Fibroblast of skin of right biceps (primary cell): ENCODE measurements at places on chromosomes 3 and 15.

GRCh38 chr15:78437762-78438618, at the start of gene IREB2:
Gene IREB2, plus strand, starts transcription at chr15:78438216. Its CDS starts 122 bp downstream, at chr15:78438338.
- DNase-seq = peak; percentile 99

DNA sequence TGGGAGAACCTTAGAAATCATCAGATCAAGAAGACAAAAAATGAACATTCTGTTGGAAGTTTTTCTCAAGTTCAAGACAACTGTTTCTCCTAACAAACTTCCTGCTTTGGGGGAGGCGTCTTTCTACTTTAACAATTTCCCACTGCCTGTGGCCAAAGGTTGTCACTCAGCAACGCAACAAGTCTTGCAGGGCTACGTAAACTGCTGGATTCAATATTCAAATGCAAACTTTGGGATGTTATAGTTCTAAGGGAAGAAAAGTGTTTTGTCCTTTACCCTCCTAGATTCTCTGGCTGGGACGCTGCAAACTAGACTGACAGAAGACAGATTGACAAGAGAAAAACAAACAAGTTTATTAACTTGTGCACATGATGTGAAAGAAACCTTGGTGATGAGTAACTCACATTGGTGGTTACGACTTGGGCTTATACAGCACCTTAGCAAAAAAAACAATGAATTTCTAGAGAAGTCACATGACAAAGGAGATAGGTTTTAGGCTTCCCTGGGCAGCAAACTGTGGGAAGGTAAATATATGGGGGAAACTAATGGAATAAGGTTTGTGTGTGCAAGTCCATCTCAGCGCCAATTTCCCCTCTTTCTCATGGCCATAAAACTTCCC, 34.0 kb upstream of the ARPIN start:
- no peak for DNase-seq

DNA sequence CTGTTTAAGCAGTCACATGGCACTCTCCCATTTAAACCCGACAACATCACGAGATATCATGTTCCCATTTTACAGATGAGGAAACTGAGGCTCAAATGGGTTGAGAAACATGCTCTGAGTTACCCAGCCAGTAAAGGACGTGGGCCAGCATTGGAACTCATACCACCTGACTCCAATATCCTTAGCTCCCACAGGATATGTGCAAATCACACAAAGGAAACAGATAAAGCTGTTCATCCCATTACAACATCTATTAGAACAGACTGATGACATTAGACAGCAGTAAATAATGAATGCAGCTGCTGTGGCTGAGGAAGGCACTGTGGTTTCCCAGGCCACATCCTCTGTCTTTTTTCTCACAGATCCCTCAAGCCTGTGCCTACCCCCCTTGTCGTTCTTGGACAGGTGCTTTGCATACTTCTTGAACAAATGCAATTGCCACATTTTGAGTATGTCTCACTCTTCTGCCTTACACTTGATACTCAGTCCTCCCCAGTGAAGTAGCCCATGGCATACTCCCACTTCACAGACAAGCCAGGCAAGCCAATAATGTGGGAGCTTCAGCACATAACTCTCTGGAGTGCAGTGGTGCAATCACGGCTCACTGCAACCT, 17.7 kb downstream of the FRMD4B start:
- DNase-seq = peak; percentile 16

- DNase-seq = peak; percentile 63
These were observed 79.2 kb upstream of the ABHD17C start for GRCh38 chr15:80615783-80616391.

DNA sequence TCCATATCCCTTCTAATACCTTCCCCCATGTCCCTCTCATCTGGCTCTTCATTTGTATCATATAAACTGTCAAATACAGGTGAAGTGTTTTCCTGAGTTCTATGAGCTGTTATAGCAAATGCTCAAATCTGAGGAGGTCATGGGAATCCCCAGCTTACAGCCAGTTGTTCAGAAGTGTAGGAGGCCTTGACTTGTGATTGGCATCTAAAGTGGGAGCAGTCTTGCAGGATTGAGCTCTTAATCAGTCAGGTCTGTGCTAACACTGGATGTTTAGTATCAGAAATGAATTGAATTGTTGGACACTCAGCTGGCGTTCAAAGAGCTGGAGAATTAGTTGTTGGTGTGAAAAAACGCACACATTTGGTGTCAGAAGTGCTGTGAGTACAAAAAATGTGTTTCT, 65.0 kb downstream of the IFT57 start:
- DNase-seq = no peak

DNA sequence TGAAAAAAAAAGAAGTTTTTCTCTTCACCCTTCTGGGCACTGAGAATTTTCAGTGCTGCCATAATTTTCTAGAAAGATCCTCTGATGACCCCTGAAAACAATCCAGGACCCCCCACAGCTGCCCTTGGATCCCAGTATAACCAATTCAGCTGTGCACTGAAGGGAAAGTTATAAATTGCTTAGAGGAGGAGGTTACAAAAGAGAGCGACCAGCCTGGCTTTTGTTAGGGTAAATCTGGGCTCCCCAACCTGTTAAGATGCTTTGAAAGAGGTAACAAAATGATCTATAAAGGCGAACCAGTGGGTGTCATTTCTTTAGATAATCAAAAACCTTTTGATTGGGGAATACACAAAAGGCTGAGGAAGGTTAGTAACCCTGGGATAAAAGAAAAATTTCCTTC, 407.9 kb upstream of the ATP11B start:
- no peak for DNase-seq

DNA sequence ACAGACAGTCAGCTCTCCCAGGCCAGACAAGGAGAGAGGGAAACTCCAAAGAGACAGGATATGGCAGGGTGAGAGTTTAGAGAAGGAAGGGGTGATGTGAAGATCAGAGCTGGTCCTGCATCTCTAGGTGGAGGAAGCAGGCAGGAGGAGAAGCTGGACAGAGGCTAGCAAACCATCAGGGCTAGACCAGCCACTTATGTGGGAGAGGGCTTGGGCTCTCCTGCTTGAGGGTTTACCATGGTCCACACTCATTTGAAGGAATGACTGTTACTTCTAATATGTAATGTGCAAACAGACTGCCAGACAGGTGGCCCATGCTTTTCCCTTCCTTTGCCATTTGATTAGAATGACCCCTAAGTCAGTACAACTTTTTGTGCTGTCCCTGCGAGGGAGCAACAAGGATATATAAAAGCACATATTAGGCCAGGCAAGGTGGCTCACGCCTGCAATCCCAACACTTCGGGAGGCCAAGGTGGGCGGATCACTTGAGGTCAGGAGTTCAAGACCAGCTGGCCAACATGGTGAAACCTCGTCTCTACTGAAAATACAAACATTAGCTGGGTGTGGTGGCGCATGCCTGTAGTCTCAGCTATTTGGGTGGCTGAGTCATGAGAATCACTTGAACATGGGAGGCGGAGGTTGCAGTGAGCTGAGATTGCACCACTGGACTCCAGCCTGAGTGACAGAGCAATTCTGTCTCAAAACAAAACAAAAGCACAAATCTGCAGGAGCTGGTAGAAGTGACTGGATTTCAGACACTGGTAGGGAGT, 41.0 kb upstream of the MANF start:
- peak; percentile 59 for DNase-seq

GRCh38 chr3:51703068-51703760, 3.7 kb upstream of the GRM2 start:
- no peak for DNase-seq

GRCh38 chr3:99366663-99367429, 271.5 kb upstream of the COL8A1 start:
- DNase-seq = no peak

- peak; percentile 66 for DNase-seq
These were observed at the start of gene NLGN1 for GRCh38 chr3:173397161-173398110. Gene NLGN1, plus strand, starts transcription at chr3:173397744.

GRCh38 chr3:161026612-161027510, 78.3 kb downstream of the B3GALNT1 start:
- DNase-seq = no peak

GRCh38 chr3:40310705-40311104, 1.2 kb downstream of the EIF1B start:
- DNase-seq = peak; percentile 39

DNA sequence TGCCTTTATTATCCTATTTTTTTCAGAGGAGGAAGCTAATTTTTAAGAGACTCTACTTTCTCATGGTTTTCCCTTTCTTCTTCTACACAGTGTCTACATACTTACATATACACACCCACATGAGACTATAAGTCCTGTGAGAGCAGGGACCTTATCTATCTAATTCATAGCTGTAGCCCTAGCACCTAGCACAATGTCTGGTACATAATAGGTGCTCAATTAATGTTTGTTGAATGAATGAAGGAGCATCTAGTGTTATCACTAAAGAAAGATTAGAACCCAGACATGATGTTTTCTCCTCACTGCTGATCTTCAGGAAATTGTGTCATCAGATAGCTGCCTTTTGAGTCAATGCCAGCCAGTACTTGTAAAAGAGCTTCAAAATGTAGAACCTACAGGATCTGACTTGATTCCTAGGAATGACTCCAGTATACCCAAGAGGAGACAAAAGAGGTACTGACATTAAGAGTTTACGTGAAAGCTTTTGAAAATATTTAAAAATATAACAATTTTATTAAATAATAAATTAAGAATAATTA, 2.5 kb downstream of the SCG5 start:
- DNase-seq = peak; percentile 62

DNA sequence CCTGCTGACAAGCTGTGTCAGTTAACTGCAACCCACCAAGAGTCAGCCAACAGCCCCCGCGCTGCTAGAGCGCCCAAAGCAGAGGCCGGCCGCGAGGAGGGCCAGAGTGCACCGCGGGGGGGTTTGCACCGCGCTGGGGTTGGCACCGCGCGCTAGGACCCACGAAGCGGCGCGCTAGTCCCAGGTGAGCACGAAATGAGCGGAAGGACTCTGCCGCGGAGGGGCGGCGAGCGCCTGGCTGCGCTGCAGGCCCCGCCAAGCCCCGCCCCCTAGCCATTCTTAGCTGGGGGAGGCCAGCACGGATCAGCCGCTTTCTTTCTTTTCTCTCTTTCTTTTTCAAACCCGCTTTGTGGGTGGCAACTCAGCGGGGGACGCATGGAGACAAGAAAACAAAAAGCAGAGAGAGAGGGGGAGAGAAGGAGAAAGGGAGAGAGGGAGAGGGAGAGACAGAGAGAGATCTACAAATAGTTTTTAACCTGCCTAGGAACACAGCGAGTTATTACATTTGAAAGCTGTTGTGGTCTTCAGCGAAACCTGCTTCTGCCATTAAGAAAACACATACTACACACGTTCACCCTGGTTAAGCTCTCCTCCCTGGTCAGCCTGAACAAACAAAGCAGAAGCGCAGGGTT, 6.9 kb upstream of the FOXB1 start:
- DNase-seq = no peak

GRCh38 chr3:138418601-138419206, 15.7 kb upstream of the ESYT3 start:
- no peak for DNase-seq
